Ecto neural progenitor cell (in vitro differentiated cells): ENCODE measurements at places on chromosomes 5 and 9.
A peak's percentile ranks its signal among the peaks of the same experiment; 100 is the strongest.

DNA sequence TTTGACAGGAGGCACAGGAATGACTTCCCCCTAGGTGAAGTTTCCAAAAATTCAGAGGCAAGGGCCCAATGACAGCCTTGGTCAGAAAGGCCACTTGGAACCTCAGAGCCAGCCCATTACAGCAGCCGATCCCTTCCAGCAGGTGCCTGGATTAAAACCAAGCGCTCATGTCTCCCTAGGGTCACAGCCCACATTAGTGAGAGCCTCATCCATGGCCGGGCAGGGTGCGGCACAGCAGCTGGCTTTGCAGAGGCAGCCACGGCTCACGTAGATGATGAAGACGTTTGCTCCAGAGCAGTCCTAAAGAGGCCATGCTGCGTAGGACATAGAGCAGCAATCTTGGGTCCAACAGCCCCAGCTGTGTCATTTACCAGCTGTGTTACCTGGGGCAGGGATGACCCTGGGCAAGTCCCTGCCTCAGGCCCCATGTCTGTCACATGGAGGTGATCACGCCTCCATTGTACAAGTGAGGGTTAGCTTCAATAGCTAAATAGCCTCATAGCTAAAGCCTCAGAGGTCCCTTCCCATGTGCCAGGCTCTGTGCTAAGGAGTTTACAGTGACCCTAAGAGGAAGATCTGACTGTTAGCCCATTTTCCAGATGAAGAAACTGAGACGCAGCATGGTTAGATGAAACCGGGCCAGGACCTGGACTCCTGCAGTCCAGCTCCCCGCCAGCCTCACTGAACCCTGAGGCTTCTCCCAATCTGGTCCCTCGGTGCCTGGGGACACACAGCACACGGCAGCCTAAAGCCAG, 39.2 kb downstream of the NEK6 start:
- no peak for DNase-seq

GRCh38 chr5:54753034-54753433, 232.4 kb downstream of the ESM1 start:
- no peak for DNase-seq

GRCh38 chr9:38086496-38086895, 17.5 kb upstream of the SHB start:
- DNase-seq = no peak

DNA sequence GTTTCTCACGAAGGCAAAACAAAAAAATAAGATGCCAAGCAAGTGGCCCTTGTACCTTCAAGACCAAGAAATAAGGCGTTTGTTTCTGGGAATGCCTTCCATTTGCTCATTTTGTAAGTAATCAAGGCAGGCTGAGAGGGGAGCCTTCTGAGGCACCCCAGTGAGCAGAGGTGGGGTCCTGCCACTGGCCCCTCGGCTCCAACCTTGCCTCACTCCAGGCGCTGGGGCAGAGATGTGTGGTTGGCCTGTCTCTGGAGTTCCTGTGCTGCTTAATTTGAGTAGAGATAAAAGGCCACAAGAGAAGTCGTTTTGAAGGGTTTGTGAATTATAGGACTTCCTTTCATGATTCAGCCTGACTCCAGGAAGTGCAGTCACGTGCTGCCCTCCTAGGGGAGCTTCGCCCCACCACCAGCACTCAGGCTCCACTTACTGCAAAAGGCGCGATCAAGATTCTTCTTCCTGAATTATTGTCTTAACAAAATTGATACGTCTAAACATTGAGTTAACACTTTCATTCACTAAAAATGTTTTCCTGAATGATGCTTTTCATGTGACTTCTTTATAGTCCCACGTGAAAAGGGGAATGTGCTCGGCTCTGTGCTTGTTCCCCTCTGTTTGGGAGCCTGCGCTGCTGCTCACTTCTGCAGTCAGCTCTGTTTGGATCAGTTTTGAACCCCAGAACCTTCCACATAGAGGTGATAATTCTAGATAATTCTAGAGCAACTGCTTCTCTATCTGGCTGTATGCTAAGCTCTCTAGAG, 13.7 kb downstream of the SYK start:
- DNase-seq = no peak

- DNase-seq = no peak
Measured at GRCh38 chr5:170211575-170212334, 21.0 kb upstream of the C5orf58 start.

DNA sequence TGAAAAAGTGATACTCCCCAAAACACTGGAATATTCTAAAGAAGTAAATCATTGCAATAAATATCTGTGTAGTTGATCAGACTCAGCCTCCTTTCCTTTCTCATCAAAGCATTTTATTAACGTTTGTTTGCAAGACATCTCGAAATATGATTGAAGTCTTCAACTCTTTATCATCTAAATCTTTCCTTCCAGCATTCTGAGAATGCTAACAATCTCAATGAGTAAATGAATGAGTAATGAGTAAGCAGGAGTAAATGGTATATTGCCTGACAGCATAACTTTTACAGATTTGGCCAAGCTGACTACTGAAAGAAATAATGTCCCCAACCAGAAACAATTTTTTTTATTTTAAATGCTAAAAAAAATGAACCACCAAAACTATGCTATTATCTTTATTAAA, 157.1 kb downstream of the SLCO4C1 start:
- no peak for DNase-seq

GRCh38 chr9:118121361-118121760, 417.2 kb downstream of the TLR4 start:
- no peak for DNase-seq

GRCh38 chr5:19676895-19677294, 311.1 kb downstream of the CDH18 start:
- no peak for DNase-seq

- no peak for DNase-seq
Measured at GRCh38 chr9:34001298-34001697, 47.4 kb downstream of the UBAP2 start.

- peak; percentile 29 for DNase-seq
Measured at GRCh38 chr5:79850941-79851340, 140.1 kb downstream of the MTX3 start.

GRCh38 chr5:67263656-67264408, 67.2 kb upstream of the CD180 start:
- DNase-seq = no peak

- no peak for DNase-seq
Measured at GRCh38 chr9:72132052-72132451, 17.2 kb upstream of the GDA start.

- no peak for DNase-seq
Measured at GRCh38 chr5:111765613-111766571, 8.9 kb upstream of the NREP start.

GRCh38 chr9:77935211-77935610, 96.4 kb downstream of the GNAQ start:
- DNase-seq = no peak

DNA sequence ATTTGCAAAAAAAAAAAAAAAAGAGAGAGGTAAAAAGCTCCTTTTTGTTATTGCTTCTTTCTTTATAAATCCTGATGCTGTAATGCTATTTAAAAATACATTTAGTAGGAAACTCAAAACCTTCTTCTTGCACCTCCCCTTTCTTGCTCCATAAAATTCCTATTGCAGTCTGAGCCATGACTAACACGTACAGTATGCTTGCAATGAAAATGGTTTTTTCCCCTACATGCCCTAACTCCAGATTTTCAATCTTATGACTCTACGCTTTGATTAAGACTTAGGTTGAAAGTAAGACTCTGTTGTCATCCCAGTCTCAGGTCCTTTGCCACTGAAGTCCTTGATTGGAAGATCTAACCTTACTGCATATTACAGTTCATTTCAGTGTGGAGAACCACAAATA, 23.9 kb downstream of the FGF10 start:
- no peak for DNase-seq

DNA sequence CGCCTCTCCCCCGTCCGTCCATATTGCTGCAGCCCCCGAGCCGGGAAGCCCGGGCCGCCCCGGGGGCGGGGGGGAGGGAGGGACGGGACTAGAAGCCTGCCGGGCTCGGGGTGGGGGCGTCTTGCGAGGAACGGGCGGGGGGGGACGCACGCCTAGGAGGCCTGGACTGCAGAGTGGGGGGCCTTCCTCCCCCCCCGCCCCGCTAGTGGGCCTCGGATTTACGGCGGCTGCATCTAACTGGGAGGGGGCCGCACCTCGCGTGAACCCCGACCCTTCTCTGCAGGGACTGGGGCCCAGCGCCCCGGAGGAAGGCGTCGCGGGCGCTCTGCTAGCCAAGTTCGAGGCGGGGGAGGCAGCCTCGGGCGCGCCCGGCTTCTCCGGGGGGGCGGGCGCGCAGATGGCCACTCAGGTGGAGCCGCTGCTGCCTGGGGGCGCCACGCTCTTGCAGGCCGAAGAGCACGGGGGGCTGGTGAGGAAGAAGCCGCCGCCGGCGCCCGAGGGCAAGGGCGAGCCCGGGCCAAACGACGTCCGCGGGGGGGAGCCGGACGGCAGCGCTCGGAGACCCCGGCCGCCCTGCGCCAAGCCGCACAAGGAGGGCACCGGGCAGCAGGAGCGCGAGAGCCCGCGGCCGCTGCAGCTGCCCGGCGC, at the start of gene LARP1:
Gene LARP1, plus strand, starts transcription at position 17 of the 648 bp plus-strand sequence. Its CDS starts 381 bp downstream, at position 398.
- peak; percentile 74 for DNase-seq

- no peak for DNase-seq
Measured at GRCh38 chr9:5892456-5893133, 1.9 kb downstream of the MLANA start.

- DNase-seq = no peak
Measured at GRCh38 chr5:73434907-73435306, 13.7 kb downstream of the FOXD1 start.

DNA sequence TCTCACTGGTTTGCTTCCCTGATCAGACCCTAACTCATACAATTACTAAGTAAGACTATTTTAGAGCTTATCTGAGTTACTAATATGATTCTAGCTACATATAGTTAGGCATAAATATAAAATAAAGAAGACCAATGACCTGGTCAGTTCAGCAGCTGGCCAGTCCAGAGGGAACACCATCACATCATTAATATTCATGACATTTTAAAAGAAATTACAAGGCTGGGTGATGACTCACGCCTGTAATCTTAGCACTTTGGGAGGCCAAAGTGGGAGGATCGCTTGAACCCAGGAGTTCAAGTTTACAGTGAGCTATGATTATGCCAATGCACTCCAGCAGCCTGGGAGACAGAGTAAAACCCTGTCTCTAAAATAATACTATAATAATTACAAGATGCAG, 37.0 kb upstream of the CDC42SE2 start:
- no peak for DNase-seq

GRCh38 chr9:70988551-70988950, 132.9 kb downstream of the TRPM3 start:
- DNase-seq = no peak

DNA sequence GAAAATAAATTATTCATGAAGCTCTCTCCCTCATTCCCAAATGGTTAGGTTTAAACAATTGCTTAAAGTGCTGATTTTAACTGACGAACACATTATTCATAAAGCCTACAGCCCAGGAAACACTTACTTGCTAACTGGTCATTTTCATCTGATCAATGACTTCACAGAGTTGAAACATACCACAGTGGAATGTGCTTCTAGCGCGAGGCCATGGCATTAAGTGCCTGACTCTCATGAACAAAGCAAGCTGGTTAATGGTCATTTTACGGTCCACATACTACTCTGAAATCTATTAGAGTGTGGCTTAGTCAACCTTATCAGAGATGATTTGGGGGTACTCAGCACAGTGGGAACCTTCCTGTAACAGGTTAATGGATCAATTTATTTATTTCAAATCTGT, 114.6 kb downstream of the MED27 start:
- DNase-seq = no peak

- no peak for DNase-seq
Measured at GRCh38 chr9:124260769-124261603, 3.2 kb downstream of the NEK6 start.

DNA sequence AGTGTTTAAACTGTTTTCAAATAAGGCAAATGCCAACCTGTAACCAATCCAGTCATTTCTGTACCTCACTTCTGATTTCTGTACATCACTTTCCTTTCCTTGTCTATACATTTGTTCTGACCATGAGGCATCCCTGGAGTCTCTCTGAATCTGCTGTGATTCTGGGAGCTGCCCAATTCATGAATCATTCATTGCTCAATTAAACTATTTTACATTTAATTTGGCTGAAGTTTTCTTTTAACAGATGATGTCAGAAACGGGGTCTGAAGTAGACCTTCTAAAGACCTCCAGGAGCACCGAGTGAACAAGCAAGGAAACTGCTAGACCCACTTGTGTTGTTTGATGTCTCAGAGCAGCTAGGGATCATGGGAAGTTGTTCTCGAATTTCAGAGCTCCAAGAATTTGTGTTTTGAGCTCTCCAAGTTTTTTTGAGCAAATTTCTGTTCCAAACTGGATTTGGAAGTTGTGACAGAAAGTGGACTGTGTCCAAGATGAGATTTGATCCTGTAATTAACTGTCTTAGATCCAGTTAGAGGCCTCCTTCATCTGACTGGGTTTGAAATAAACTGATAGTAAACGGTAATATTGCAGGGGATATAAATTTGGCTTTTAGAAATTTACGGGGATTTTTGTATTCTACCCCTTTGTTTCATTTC, 490.8 kb upstream of the ST8SIA4 start:
- no peak for DNase-seq

GRCh38 chr5:139633295-139634027, 14.7 kb upstream of the CXXC5 start:
- DNase-seq = peak; percentile 86

GRCh38 chr5:60811105-60811504, 33.0 kb downstream of the ELOVL7 start:
- DNase-seq = no peak

GRCh38 chr9:76099516-76099915, 209.0 kb downstream of the PCSK5 start:
- DNase-seq = no peak

DNA sequence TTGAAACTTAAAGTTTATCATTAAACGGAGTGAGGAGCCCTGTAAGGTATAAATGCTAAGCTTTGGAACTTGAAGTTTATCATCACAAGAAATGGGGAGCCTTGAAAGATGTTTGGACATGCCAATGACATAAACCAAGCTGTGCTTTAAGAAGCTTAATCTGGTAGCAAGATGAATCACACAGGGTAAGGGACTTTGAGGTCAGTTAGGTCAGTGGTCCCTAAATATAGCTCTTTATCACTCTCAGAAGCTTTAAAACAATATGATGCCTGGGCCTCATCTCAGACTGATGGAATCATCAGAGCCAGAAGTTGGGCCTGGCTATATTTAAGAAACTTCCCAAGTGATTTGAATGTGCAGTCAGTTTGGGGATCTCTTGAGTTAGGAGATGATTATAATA, 85.7 kb downstream of the TNC start:
- no peak for DNase-seq

DNA sequence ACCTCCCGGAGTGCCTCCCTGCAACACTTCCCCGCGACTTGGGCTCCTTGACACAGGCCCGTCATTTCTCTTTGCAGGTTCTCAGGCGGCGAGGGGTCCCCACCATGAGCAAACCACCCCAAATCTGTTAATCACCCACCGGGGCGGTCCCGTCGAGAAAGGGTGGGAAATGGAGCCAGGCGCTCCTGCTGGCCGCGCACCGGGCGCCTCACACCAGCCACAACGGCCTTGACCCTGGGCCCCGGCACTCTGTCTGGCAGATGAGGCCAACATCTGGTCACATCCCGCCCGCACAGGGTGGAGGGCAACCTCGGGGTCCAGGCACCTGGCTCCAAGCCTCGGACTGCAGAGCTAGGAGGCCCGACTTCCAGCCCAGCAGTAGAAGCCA, 776 bp upstream of the TERT start:
- DNase-seq = peak; percentile 54
